Tibial artery (tissue), 4 donors: ENCODE measurements at places on chromosomes 16 and 17.

DNA sequence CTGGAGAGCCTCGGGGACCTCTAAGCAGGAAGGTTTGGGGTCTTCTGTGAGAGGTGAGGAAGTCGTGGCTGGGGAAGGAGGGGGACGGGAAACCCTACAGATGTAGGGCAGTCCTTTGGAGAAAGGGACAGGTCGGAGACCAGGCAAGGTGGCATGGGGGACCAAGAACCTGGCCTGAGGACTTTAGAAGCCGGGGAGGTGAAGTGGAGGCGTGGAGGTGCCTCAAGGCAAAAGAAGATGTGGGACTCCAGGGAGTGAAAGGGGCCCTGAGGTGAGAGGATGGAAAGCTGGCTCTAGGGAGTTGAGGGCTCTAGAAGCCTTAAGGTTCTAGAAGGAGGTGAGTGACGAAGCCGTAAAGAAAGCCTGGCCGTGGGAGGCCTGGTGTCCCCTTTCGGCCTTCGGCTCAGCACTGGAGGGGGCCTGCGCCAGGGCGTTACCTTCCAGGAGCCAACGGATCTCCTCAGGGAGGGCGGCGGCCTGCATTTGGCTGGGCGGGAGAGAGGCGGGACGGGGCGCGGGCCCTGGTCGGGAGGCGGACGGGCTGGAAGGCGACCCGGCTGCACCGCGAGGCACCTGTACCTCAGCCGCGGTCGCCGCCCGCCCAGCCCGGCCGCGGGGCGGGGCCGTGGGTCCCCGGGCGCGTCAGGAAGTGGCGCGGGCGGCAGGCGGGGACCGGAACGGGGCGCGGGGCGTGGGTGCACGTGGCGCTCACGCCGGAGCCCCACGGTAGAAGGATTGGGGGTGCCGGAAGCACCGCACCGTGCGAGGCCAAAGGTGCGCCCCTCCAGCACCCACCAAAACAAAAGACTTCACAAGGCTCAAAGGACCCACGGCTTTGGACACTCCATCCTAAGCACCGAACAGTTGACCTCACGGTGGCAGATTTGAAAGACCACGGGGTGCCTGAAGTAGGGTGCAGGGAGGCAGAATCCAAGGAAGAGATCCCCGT, at the start of gene SKAP1:
Gene SKAP1 (minus strand): TSS at position 577 of the 949 bp plus-strand sequence.
- H3K4me1 ChIP-seq, result no peaks in the 10 kb centered on the region
- H3K4me3 ChIP-seq, result no peak within 1 kb of the TSS
- no peak within 1 kb of the TSS for H3K27ac ChIP-seq
- H3K27me3 ChIP-seq, result peaks cover 56% of the 10 kb centered on the region

- DNase-seq, result peak; percentile 61
- H3K4me3 ChIP-seq, result no peak overlapping the region
- peaks cover 21% of the 10 kb centered on the region for H3K36me3 ChIP-seq
- no peak overlapping the region for H3K27ac ChIP-seq
- peaks cover 13% of the 10 kb centered on the region for H3K4me1 ChIP-seq
- H3K27me3 ChIP-seq, result no peaks in the 10 kb centered on the region
Observed at GRCh38 chr16:27232061-27232900, 29.0 kb downstream of the KDM8 start.

DNA sequence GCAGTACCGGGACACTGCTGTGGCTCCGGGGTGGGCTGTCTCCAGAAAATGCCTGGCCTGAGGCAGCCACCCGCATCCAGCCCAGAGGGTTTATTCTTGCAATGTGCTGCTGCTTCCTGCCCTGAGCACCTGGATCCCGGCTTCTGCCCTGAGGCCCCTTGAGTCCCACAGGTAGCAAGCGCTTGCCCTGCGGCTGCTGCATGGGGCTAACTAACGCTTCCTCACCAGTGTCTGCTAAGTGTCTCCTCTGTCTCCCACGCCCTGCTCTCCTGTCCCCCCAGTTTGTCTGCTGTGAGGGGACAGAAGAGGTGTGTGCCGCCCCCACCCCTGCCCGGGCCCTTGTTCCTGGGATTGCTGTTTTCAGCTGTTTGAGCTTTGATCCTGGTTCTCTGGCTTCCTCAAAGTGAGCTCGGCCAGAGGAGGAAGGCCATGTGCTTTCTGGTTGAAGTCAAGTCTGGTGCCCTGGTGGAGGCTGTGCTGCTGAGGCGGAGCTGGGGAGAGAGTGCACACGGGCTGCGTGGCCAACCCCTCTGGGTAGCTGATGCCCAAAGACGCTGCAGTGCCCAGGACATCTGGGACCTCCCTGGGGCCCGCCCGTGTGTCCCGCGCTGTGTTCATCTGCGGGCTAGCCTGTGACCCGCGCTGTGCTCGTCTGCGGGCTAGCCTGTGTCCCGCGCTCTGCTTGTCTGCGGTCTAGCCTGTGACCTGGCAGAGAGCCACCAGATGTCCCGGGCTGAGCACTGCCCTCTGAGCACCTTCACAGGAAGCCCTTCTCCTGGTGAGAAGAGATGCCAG, 12.9 kb downstream of the STH start:
- DNase-seq, result no peak
- no peaks in the 10 kb centered on the region for H3K4me1 ChIP-seq
- H3K27ac ChIP-seq, result no peak overlapping the region
- H3K36me3 ChIP-seq, result no peaks in the 10 kb centered on the region
- H3K27me3 ChIP-seq, result peaks cover 7% of the 10 kb centered on the region

DNA sequence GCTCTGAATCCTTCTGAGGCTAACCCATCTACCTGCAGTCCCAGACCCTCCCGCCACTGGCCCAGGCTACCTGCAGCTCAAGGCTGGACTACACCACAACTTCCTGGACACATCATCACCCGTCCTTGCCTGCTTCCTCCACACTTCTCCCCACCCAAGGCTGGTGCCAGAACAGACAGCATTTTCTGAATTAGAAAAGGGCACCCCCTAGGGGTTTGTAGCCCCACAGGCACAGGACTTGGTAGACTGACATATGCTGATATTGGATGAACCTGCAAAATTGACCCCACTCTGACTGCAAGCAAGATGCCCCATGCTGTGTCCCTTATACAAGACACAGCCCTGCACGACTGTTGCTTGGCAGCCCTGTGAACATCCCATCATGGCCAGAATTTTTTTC, 271.5 kb upstream of the C16orf82 start:
- no peaks in the 10 kb centered on the region for H3K36me3 ChIP-seq
- H3K27me3 ChIP-seq, result no peaks in the 10 kb centered on the region
- H3K4me1 ChIP-seq, result no peaks in the 10 kb centered on the region
- DNase-seq, result no peak

GRCh38 chr16:65069766-65070165, 52.1 kb downstream of the CDH11 start:
- no peaks in the 10 kb centered on the region for H3K4me1 ChIP-seq
- no peaks in the 10 kb centered on the region for H3K27me3 ChIP-seq
- H3K36me3 ChIP-seq, result no peaks in the 10 kb centered on the region
- no peak overlapping the region for H3K27ac ChIP-seq
- H3K4me3 ChIP-seq, result no peak overlapping the region
- DNase-seq, result no peak

- H3K4me3 ChIP-seq, result no peak overlapping the region
- H3K27me3 ChIP-seq, result no peaks in the 10 kb centered on the region
- peak; percentile 64 for DNase-seq
- peaks cover 38% of the 10 kb centered on the region for H3K36me3 ChIP-seq
- H3K4me1 ChIP-seq, result no peaks in the 10 kb centered on the region
- H3K27ac ChIP-seq, result no peak overlapping the region
Observed at GRCh38 chr16:68232335-68232734, 3.6 kb downstream of the ESRP2 start.

- DNase-seq, result no peak
- no peaks in the 10 kb centered on the region for H3K36me3 ChIP-seq
- no peaks in the 10 kb centered on the region for H3K27me3 ChIP-seq
- H3K27ac ChIP-seq, result peak overlapping the region; percentile 47
Observed at GRCh38 chr17:12580640-12581039, 85.0 kb upstream of the MYOCD start.

GRCh38 chr17:41171886-41172285, 3.9 kb upstream of the KRTAP4-3 start:
- no peaks in the 10 kb centered on the region for H3K27me3 ChIP-seq
- H3K36me3 ChIP-seq, result no peaks in the 10 kb centered on the region
- no peak overlapping the region for H3K27ac ChIP-seq
- H3K4me3 ChIP-seq, result no peak overlapping the region

DNA sequence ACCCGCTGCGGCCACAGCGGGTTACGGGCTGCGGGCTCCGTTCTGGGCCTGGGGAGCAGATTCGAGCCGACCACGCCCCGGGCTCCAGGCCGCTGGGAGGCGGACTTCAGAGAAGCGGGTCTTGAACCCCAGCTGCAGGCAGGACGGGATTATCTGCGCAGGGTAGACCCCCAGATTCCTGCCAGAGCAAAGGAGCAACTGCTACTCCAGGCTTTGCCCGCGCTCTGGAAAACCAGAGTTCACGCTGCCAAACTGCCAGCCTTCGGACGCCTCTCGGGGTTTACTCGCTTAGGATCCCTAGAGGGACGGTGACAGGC, 301 bp upstream of the ULK2 start:
- peak overlapping the region; percentile 85 for H3K27ac ChIP-seq
- DNase-seq, result no peak
- H3K4me3 ChIP-seq, result peak overlapping the region; percentile 87

GRCh38 chr17:80749611-80750010, 205.0 kb downstream of the RPTOR start:
- H3K27ac ChIP-seq, result no peak overlapping the region
- no peak overlapping the region for H3K4me3 ChIP-seq
- no peaks in the 10 kb centered on the region for H3K27me3 ChIP-seq
- no peak for DNase-seq
- H3K4me1 ChIP-seq, result no peaks in the 10 kb centered on the region

DNA sequence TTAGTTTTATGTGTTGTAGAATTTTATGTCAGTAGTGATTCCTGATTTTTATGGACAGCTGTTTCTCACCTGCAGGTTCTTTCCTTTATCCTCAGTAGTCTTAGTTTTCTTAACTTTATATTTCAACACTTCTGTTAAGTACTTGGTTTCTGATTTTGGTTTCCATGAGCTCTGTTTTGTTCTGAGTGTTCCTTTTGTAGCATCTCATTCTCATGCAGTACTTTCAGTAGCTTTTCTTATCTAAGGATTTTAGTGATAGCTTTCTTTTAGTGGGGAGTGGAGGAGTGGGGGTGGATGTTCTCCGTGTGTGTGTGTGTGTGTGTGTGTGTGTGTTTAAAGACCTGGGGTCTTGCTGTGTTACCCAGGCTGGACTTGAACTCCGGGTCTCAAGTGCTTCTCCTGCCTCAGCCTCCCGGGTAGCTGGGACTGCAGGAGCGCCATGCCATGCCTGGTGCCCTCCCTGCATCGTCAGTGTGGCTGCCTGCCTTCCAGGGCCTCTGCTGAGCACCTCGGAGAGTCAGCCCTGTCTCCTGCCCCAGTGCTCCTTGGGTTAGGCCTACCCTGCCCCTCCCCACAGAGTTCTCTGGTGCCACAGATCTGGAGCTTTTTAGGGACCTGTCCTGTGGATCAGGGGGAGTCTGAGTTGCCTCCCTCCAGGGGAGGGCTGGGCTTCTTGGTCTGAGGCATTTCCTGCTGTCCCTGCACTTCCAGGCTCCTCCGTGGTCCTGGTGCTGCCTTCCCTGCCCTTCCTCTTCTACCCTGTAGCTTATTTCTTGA, 4.3 kb upstream of the ZNF750 start:
- no peak overlapping the region for H3K4me3 ChIP-seq
- peaks cover 4% of the 10 kb centered on the region for H3K36me3 ChIP-seq
- DNase-seq, result no peak
- no peaks in the 10 kb centered on the region for H3K4me1 ChIP-seq
- no peaks in the 10 kb centered on the region for H3K27me3 ChIP-seq
- H3K27ac ChIP-seq, result no peak overlapping the region

DNA sequence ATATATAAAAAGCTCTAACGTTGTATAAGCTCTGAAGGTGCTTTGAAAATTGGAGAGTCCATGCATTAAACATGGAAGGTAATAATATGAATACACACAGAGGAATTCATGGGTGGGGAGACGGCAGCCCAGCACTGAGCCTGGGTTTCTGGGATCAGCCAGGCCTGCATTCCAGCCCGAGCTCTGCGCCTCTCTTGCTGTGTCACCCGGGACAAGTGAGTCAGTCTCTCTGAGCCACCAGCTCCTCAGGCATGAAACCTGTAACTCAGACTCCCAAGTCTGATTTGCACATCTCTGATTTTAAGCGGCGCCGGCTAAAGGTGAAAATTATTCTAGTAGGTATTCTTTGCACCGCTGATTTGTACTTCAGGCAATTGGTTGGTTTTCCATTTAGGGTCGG, 238.8 kb downstream of the MRTFB start:
- DNase-seq, result no peak
- no peaks in the 10 kb centered on the region for H3K27me3 ChIP-seq
- H3K4me1 ChIP-seq, result peaks cover 53% of the 10 kb centered on the region

DNA sequence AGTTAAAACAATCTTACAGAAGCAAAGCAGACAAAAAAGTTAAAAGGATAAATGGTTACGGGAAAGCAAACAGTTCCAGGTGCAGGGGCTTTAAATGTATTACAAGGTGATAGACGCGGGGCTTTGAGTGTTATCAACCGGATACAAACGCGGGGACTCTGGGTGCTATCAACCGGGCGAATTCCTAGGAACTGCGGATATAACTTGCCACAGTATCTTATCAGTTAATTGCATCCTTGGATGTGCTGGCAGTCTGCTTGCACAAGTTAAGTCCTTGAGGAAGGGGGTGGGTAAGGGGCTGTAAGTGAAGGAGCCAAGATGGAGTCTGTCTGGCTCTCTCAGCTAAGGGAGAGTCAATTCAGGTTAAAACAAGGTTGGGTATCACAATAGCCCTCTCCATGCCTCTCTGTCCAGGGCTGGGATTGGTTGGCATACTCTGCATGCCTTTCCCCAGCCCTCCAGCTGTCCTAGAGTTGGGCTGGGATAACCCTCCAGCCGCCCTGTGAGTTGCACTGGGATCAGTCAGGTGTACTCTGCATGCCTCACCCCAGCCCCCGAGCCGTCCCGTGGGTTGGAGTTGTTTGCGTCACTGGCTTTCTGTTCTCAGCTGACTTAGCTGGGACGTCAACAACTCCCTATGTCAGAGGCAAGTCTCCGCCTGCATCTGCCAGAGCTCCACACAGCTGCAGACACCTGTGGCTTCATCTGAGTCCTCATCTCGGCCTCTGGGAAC, 40.9 kb downstream of the TMEM235 start:
- no peak overlapping the region for H3K27ac ChIP-seq
- no peaks in the 10 kb centered on the region for H3K4me1 ChIP-seq
- DNase-seq, result no peak

DNA sequence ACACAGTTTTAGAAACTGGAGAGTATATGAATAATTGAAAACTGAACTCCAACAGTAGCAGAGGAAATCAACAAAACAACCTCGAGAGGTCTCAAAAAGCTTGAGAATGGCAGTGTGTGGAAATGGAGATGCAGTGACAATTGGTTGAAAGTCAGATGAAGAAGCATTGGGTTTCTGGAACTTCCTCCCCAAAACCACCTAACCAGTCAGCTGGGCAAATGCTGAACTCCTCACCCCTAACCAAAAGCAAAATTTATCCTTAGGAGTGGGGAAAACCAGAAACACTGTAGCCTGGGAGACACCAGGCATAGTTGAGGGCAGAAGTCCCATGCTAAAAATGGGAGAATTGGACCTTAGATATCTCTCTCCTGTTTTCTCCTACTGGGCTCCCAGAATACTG, 109.9 kb downstream of the TANC2 start:
- H3K27ac ChIP-seq, result no peak overlapping the region
- no peaks in the 10 kb centered on the region for H3K36me3 ChIP-seq
- H3K27me3 ChIP-seq, result no peaks in the 10 kb centered on the region
- H3K4me3 ChIP-seq, result no peak overlapping the region

- no peaks in the 10 kb centered on the region for H3K4me1 ChIP-seq
- H3K4me3 ChIP-seq, result no peak overlapping the region
- no peak overlapping the region for H3K27ac ChIP-seq
- H3K36me3 ChIP-seq, result no peaks in the 10 kb centered on the region
- H3K27me3 ChIP-seq, result peaks cover 86% of the 10 kb centered on the region
Observed at GRCh38 chr17:79438546-79439334, 172.1 kb downstream of the RBFOX3 start.

- no peak overlapping the region for H3K27ac ChIP-seq
- DNase-seq, result no peak
- no peaks in the 10 kb centered on the region for H3K36me3 ChIP-seq
- no peaks in the 10 kb centered on the region for H3K4me1 ChIP-seq
Observed at GRCh38 chr17:35804658-35805192, 4.6 kb upstream of the TAF15 start.
